ENCODE measurements at places on chromosomes 11 and 22.

- DNase-seq: no peak
Observed at GRCh38 chr11:62245271-62245753, 3.3 kb downstream of the SCGB1D2 start.

GRCh38 chr11:36743039-36743438, 145.0 kb upstream of the RAG2 start:
- no peak for DNase-seq

- DNase-seq: no peak
Observed at GRCh38 chr11:134768463-134768862, 356.4 kb upstream of the B3GAT1 start.

DNA sequence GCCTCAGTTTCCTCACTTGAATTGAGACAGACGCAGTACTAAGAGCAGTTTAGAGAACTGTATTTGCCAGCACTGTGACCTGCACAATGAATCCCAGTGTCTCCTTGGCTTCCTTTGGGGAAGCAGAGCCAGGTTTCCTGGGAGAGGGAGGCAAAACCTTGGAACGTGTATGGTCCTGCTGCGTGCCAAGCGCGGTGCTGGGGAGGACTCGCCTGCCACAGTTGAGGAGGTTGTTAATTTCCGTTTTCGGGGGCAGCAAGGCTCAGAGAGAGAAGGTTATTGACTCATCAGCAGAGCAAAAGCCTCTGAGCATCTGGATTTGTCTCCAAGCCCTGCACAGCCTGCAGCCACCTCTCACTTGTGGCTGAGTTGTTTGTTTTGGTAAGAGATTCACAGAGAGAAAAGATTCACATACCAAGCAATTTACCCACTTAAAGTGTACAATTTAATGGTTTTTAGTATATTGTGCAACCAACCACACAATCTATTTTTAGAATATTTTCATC, 10.8 kb downstream of the SYT12 start:
- DNase-seq: no peak

GRCh38 chr22:45235101-45235777, 5.5 kb downstream of the KIAA0930 start:
- DNase-seq: no peak

DNA sequence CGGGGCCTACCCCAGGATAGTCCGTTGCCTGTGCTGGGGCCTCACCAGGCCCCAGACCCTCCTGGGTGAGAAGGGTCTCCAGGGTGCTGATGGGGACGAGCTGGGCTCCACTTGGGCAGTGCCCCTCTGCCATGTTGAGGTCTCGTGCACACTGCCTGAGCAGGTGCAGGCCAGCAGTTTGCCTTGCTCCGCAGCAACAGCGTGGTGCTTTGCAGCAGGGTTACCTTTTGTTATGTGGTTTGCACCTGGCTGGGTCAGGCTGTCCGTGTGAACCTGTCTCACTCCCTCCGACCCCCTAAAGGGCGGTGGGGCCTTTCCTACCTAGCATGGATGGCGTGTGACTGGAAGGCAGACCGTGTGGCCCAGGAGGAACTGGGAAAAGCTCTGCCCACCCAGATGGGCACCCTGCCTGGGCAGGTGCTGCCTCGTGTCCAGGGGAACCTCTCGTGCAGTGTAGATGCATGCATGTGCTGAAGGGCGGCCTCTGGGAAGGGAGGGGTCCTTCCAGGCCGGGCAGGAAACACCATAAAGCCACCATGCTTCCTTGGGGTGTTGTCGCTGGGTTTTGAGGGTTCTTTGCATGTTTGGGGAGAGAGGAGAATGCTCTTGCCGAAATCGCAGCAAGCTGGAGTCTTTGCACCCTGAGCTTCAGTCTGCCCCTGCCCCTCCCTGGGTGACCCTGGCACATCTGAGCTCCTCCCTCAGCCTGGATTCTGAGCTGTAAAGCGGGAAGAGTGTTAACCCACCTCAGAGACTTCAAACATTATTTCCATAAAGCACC, 75.4 kb upstream of the PPARA start:
- DNase-seq: no peak

GRCh38 chr11:11211888-11212287, 141.2 kb downstream of the CSNK2A3 start:
- DNase-seq: no peak

DNA sequence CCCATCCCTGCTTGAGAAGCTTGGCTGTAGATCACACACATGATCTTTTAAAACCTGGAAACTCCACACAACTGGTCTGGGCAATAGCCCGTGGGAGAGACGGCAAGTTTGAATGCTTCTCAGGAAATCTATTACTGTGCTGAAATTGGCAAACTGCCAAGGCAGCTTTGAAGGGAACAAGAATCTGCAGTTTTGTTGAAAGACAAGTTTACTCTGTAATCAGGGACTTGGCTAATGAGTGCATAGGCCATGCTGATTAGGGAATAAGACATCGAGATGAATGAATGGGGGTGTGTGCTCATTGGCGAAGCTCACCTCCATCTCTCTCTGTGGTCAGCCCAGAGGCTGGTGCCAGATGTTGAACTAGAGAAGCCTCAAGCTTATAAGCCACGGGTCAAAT, 218.8 kb downstream of the HIPK3 start:
- DNase-seq: no peak

DNA sequence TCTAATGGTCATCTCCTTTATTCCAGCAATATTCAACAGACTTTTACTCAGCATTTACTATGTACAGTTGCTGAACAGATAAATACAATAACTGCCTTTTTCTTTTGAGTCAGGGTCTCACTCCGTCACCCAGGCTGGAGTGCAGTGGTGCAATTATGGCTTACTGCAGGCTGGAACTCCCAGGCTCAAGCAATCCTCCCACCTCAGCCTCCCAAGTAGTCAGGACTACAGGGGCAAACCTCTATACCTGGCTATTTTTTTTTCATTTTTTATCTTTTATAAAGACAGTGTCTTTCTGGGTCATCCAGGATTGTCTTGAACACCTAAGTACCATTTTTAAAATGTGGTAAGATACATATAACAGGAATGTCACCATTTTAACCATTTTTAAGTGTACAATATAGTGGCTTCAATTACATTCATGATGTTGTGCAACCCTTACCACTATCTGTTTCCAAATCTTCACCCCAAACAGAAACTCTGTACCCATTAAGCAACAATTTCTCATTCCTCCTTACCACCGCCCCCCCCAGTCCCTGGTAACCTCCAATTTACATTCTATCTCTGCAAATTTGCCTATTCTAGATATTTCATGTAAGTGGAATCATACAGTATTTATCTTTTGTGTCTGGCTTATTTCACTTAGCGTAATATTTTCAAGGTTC, 67.8 kb downstream of the MIAT start:
- no peak for DNase-seq

- no peak for DNase-seq
Observed at GRCh38 chr11:6755303-6755952, 16.3 kb downstream of the OR2AG2 start.
